CD4-positive, alpha-beta T cell treated with Interferon alpha-2 for 1 hour (primary cell): ENCODE measurements at places on chromosomes 3 and 15.
A peak's percentile ranks its signal among the peaks of the same experiment; 100 is the strongest.

GRCh38 chr3:108190346-108190745 is 31.9 kb downstream of the IFT57 start:
- no peak for DNase-seq

DNA sequence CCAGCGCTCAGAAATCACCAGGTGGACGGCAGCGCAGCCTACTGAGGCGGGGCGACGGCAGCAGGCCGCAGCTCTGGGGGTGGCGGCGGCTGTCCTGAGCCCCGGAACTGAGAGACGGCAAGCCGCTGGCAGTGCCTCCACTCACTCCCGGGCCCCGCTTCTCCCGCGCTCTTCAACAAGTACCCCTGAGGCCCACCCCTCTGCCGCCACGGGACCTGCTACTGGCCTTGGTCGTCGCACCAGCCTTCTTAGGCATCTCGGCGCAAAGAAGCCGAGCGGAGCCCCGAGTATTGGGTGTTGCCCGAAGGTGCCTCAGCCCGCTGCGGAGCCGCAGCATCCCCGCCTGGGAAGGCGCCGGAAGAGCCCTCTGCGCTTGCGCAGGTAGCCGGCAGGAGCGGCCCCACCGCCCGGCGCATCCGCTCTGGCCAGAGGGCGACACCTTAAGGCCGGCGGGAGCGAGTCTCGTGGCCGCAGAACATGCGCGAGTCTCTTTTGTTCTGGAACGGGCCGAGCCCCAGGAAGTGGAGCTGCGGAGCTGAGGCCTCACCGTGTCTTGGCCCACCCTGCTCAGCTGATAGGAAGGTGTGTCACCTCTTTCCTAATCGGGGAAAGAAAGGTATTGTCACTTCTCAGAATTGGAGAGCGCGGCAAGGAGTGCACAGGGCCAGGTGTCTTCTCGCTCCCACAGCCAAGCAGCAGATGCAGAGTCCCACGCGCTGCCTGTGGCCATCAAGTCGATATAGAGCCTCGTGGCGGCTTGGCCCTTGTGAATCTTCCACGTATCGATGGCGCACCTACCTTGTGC is at the start of gene C15orf40:
Gene C15orf40, minus strand, starts transcription at position 369 of the 805 bp plus-strand sequence. Its CDS starts 32 bp downstream, at position 337.
- DNase-seq: peak; percentile 91

GRCh38 chr15:60520825-60521368 is 42.0 kb upstream of the ICE2 start:
- peak; percentile 75 for DNase-seq

- DNase-seq: no peak
Observed at GRCh38 chr3:161175506-161175905, 45.6 kb upstream of the NMD3 start.

- DNase-seq: no peak
Observed at GRCh38 chr3:53495520-53496391, 1.3 kb downstream of the CACNA1D start.

DNA sequence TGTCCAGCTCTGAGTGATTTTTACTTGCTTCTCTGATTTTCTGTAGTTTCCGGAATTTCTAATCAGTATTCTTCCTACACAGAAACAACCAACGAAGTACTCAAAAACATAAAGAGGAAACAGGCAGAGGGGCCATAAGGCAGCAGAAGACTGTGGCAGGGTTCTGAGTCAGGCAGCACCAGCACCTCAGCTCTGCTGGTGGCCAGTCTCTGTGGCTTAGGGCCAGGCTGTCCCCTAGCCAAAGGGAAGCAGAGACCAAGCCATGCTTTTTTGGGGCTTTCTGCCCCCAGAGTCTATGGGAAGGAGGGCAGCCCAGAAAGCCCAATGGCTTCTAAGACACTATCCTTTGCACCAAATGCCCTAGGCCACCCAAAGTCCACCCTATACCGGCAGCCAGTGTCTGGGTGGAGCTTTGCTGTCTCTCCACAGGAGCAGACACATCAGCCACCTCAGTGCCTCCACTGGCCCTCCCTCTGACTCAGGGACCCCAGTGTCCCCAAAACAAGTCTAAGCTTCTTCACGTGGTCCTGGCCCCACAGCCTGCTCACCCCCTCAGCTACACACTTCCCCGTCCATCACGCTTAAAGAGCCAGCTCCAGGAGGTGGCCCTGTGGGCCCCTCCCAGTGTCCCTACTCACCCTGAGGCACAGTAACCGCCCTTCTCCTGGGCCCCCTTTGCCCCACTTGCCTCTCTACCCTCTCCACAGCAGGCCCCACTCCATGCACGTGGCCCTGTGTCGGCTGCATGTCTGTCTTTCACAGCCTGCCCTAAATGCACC is 46.2 kb downstream of the CCDC12 start:
- DNase-seq: no peak

GRCh38 chr3:89262309-89262929 is 155.0 kb downstream of the EPHA3 start:
- no peak for DNase-seq

GRCh38 chr3:159455741-159456181 is 532.9 kb upstream of the IL12A start:
- DNase-seq: no peak
